HFF-Myc (cell line): ENCODE measurements at places on chromosomes 7 and 10.

DNA sequence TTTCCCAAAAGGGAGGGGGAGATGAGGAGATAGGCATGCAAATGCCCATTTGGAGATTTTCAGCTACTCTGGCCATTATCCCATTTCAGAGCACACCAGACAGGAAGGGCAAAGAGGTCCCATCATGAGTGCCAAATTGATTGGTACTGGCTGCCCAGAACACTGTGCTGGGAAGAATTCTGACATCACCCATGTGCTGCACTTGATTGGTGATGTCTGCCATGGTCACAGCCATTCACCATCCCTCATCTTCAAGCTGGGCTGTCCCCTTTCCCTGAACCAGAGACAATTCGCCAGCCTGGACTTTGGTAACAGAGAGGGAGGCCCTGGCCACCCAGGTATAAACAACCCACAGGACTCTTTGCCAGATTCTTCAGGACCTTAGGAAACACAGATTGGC is 23.2 kb upstream of the RADIL start:
- no peak for DNase-seq

- DNase-seq, result no peak
These were observed 3.3 kb downstream of the MAPK8 start for GRCh38 chr10:48309711-48310226.

DNA sequence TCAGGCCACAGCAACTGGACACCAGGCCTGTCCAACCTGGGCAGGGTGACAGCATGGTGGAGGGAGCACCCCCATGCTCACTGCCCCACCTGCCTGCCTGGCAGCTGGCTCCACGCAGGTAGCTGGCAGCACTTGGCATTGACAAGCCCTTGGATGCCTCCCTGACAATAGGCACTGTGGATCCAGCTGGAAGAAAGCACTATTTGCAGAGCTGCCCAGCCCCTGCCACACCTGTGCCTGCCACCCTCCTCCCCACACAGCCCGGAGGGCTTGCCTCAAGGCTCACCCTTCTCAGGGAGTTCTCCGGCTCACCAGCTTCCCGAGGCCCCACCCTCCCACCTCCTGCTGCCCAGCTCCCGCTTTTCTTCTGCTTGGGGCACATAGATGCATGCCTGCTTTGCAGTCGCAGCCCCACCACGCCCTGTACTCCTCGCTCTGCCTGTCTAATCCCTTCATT is 160.1 kb downstream of the NEURL1 start:
- DNase-seq, result no peak

GRCh38 chr7:15856311-15856710 is 169.8 kb upstream of the MEOX2 start:
- no peak for DNase-seq

DNA sequence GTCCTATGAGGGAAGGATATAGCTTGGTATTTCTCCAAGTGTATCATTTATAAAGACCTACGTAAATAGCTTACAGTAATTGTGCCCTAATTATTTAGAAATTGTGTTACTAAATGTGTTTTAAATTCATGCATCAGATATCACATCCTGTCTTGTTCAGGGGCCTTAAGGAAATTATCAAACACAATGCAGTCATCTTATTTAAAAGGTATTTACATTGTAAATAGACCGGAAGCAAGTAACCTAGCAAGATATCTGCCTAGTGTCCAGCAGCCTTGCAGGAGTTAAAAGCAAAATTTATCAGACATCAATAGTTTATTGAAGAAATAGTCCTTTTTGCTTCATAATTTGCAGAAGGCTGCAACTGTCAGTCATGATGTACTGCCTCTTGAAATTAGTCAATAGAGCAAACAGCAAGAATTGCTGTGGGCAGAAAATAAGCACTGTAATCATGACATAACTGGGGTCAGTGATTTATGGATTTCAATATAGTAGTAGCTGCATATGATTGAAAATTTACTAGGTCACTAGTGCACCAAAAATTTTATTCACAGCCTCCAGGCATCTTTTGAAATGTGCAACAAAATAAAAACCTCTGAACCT is 23.1 kb downstream of the GLRX3 start:
- no peak for DNase-seq

DNA sequence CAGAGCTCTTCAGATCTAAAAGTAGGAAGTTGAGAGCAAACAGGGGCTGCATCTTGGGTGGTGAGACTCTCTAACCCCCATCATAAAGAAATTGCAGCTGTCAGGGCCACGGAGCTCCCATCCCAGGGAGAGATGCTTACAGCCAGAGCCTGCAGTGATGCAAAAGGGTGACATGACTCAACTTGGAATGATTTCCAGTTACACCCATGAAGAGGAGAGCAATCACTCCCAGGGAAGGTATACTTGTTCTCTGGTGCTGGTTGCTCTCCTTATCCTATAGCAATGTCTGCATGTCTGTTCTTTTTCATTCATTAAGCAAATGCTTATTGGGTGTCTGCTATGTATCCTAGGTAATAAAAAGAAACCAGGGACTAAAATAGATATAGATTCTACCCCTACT is 228.0 kb downstream of the RAB11FIP2 start:
- no peak for DNase-seq

- no peak for DNase-seq
These were observed 166.9 kb downstream of the GLI3 start for GRCh38 chr7:42070068-42070467.

GRCh38 chr7:95324431-95324830 is at the start of gene PON1:
Gene PON1, minus strand, starts transcription at chr7:95324532. Its CDS starts 57 bp downstream, at chr7:95324475.
- no peak for DNase-seq

- no peak for DNase-seq
These were observed 28.9 kb downstream of the NRF1 start for GRCh38 chr7:129640400-129640799.

DNA sequence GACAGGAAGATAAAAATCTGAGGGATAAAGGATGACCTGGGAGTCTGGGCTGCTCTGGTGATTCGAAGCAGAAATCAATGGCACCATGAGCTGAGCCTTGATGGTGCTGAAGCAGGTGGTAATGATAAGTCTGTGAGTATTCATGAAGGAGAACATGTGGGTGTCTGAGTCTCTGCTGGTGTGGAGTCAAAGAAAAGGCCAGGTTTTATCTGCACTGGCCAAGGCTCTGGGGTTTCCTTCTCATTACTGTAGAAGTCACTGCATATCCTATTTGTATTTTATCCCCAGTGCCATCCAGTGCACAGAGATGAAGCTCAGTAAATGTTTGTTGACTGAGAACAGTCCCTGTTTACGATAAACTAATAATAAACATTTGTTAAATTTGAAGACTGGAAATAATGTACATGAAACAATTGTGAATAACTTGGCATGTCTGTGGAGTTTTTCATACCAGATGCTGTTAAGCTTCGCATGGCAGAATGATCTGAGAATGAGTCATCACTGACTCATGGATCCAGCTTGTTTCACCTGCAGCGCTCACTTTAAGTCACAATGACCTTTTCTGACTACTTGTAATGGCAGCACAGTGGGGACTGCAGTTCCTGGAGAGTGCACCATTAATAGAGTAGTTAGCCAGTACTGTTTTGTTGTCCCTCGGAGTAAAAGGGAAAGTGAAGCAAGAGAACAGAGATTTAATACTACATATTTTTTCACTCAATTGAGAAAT is 538.5 kb downstream of the HTR7 start:
- peak; percentile 92 for DNase-seq

DNA sequence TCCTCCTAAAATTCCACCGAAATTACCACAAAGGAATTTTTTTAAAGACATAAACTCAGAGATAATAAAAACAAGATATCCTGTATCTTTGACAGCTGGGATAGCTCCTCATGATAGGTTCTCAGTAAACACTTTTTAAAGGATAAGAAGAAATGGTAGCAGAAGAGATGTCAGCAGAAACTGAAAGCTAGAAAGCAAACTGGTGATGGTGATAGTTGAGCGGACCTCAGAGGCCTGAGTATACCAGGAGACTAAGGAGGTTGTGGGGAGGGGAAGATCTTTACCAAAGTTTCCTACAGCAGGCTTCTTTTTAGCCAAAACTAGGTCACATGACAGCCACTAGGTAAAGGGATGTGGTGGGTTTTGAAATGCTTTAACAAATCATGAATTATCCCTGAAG is 22.5 kb downstream of the PCGF5 start:
- no peak for DNase-seq

- peak; percentile 60 for DNase-seq
These were observed 66.7 kb downstream of the ST7 start for GRCh38 chr7:117019786-117020590.

DNA sequence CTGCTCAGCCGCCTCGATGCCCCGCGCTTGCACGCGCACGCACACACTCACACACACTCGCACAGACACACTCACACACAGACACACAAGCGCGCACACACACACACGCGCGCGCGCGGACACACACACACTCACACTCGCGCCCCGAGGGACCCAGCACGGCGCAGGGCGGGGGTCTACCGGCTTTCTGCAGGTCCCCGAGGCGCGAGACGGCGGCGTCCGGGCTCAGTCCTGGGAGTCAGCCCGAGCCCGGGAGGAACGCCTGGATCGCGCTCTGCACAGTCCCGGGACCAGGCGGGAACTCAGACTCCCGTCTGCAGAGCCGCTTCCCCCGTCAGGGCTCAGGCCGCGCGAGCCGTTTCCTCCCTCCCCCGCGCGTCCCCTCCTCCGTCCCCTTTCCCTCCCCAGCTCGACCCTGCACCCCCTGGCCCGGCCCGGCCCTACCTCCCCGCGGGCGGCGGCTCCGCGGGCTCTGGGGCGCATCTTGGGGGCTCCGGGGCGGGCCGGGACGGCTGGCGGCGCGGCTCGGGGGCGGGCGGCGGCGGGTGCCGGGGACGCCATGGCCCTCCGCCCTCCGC is 464 bp downstream of the DENND2A start:
- no peak for DNase-seq

DNA sequence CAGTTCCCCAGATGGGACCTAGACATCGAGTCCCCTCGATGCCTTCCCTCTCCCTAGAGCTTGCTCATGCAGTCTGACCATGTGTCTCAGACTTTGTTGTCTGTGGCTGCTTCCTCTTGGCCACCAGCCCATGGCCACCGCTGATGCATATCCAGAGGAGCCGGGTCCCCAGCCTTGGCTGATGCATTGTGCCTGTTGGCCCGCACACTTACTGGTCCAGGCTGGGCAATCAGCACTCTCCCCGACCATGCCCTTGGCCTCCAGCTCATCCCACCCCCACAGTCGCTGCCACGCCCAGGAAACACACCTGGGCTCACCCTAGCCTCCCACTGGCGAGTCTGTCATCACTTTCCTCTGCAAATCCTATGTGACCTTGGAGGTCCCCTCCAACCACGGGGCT is 10.1 kb downstream of the NPC1L1 start:
- no peak for DNase-seq

DNA sequence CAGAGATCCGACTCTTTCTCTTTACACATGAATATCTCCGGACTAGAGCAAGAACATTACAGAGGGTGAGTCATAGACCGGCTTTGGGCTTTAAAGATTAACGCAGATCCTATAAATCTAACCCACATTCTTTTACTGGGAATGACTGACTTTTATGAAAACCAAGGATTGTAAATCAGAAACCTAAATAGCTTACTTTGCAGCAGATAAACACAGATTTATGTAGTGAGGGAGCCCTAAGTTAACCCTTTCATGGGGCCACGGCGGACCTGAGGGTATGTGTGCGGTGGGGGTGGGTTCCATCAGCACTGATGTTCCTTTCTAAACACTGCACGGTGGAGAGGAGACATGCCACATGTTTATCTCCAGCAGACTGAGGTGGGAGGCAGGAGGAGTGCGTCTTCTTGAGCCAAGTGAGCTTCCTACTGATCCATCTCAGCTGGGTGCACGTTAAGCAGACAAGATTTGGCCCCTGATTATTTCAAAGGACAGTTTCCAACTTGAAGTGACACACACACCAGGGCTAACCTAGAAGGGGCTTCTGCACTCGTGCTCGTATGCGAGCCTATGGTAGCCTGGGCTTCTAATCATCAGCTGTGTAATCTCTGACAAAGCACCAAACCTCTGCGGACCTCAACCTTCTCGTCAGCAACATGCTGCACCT is 127.6 kb downstream of the WDR11 start:
- DNase-seq, result peak; percentile 2

GRCh38 chr7:81503771-81504170 is 266.1 kb downstream of the HGF start:
- DNase-seq, result no peak

DNA sequence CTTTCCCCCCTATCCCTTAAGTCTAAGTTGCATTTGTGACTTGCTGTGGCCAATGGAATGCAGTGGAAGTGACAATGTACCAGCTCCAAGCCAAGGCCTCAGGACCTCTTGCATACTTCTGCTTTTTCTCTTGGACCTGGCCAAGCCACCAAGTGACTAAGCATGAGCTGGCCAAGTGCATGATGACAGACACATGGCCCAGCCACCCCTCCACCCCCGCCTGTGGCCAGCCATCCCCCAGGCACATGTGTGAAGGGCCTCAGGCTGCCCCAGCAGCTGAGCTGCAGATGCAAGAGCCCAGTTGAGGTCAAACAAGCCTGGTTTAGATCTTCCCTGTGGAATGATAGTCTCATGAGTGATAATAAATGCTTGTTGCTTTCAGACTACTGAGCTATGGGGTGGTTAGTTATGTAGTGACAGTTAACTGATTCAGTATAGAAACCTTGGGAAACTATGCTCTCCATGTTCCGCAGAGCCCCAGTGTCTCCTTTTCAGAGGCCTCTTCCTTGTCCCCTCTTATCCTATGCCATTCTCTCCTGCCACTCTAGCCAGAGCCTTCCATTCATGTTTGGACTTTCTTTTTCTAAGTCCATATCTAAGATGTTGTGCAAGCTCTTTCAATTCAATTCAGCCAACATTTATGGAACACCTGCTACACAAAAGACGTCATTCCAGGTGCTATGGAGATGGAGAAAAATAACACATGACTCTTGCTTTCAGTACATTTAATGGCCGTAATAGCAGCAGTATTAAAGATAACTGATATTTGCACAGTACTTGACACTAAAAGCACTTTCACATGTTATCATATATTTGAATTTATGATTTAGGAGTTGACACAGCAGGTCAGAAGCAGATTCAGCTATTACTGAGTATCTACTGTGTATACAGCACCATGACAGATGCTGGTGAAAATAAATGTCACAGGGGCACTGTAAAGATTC is 55.5 kb upstream of the LOXL4 start:
- peak; percentile 94 for DNase-seq

GRCh38 chr7:27346531-27347275 is 104.1 kb downstream of the EVX1 start:
- DNase-seq, result peak; percentile 73

GRCh38 chr7:121985476-121986030 is 112.6 kb downstream of the PTPRZ1 start:
- DNase-seq, result no peak
